SJSA1 (cell line): ENCODE measurements at places on chromosomes 2 and 18. TPM values are rescaled to one million over a fixed set of nuclear protein-coding genes. Genes with fewer than 3 reads are reported as not detected.

The RAB27B gene
- 0.88 and 1.1 TPM in 2 replicates for total RNA-seq

The OTOS gene
- total RNA-seq: not detected in 2 replicates

The REEP1 gene
- total RNA-seq: 0.24 and 0.78 TPM in 2 replicates

The SLC19A3 gene
- not detected in 2 replicates for total RNA-seq

GRCh38 chr2:102028470-102028869 lies 36.7 kb downstream of the IL1R2 start:
- DNase-seq: no peak
- H3K27ac ChIP-seq: no peak overlapping the region
- H3K4me3 ChIP-seq: no peak overlapping the region
- peaks cover 29% of the 10 kb centered on the region for H3K4me1 ChIP-seq

DNA sequence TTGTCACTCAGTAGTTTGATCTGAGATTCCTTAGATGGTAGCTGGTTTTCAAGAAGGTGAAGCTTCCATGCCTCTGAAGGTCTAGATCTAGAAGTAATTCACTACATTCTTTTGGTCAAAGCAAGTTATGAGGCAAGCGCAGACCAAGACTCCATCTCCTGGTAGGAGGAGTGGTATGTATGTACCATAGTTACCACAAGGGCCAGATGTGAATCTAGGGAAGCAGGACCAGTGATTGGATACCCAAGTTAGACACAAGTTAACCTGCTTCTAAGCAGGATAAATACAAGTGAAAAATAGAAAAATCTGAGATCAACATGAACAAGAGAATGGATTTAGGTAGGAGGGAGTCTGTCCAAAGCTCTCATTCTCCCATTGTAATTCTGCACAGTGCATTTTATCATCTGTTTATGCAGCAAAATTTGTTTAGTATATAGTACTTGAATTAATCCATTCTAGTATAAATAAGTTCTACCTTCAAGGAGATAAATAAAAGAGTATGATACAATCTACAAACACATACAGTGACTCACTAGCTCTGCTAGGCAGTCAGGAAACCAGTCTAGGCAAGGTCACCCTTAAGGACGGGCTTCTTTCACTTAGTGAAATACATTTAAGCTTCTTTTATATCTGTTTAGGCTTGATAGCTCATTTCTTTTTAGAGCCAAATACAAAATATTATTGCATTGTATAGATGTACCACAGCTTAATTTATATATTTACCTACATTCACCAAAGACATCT lies 14.2 kb upstream of the DOCK10 start:
- no peak overlapping the region for H3K4me3 ChIP-seq
- H3K36me3 ChIP-seq: no peaks in the 10 kb centered on the region
- H3K27ac ChIP-seq: no peak overlapping the region
- H3K4me1 ChIP-seq: peaks cover 7% of the 10 kb centered on the region
- peaks cover 3% of the 10 kb centered on the region; the same call in 1 of the 2 replicates for H3K27me3 ChIP-seq

- no peaks in the 10 kb centered on the region for H3K36me3 ChIP-seq
- no peak for DNase-seq
- no peaks in the 10 kb centered on the region for H3K27me3 ChIP-seq
- H3K4me1 ChIP-seq: no peaks in the 10 kb centered on the region
- H3K4me3 ChIP-seq: no peak overlapping the region
- H3K27ac ChIP-seq: no peak overlapping the region
Measured at GRCh38 chr18:78713726-78714125, 265.9 kb upstream of the SALL3 start.

DNA sequence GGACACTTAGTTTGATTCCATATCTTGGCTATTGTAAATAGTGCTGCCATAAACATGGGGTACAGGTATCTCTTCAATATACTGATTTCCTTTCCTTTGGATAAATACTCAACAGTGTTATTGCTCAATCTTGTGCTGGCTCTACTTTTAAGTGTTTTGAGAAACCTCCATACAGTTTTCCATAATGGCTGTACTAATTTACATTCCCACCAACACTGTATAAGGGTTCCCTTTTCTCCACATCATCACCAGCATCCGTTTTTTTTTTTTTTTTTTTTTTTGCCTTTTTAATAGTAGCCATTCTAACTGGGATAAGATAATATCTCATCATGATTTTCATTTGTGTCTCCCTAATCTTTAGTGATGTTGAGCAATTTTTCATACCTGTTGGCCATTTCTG lies 29.9 kb upstream of the GALNT5 start:
- H3K27me3 ChIP-seq: no peaks in the 10 kb centered on the region
- no peak overlapping the region for H3K27ac ChIP-seq
- no peak for DNase-seq
- H3K4me1 ChIP-seq: no peaks in the 10 kb centered on the region
- H3K4me3 ChIP-seq: no peak overlapping the region

GRCh38 chr2:241754042-241754441 lies 19.6 kb downstream of the D2HGDH start:
- H3K27me3 ChIP-seq: no peaks in the 10 kb centered on the region
- no peak for DNase-seq
- H3K4me1 ChIP-seq: no peaks in the 10 kb centered on the region
- H3K4me3 ChIP-seq: no peak overlapping the region
- H3K36me3 ChIP-seq: peaks cover 7% of the 10 kb centered on the region
- no peak overlapping the region for H3K27ac ChIP-seq

GRCh38 chr2:122179492-122180165 lies 424.2 kb downstream of the TSN start:
- H3K4me1 ChIP-seq: no peaks in the 10 kb centered on the region
- no peaks in the 10 kb centered on the region for H3K36me3 ChIP-seq
- 0 out of 2 replicates have a peak, but pooled peaks cover 2% of the 10 kb centered on the region for H3K27me3 ChIP-seq
- H3K4me3 ChIP-seq: no peak overlapping the region

DNA sequence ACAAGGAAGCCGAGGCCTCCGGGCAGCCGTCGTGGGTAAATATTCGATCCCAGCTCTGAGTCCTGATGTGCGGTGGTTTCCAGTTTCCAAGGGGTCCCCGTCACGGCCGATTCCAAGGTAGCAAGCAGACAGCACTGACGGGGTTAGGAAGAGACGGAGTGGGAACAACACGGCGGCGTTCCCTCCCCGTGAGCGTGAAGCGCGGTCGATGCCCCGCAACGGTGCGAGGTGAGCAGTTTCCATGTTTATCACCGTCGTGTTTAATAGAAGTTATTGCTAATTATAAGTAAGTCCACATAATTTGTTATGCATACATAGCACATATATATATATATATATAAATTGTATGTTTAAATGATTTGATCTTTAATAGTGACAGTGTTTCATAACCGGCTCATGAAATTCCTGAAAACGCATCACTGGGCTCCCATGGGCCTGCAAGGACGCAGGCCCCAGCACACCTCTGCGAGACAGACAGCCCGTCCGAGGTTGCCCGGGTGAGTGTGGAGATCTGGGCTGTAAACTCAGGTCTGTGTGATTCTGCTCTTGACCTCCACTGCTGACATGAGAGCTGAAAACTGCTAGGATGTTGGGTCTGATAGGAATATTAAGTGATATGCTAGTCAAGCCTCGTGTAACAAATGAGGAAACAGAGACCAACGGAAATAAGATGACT lies 243.5 kb upstream of the SALL3 start:
- no peak overlapping the region for H3K27ac ChIP-seq
- no peak for DNase-seq
- no peaks in the 10 kb centered on the region for H3K4me1 ChIP-seq
- H3K36me3 ChIP-seq: no peaks in the 10 kb centered on the region
